ENCODE measurements at places on chromosomes 7 and 10. TPM values are rescaled to one million over a fixed set of nuclear protein-coding genes. Genes with fewer than 3 reads are reported as not detected.

Gene HHEX
- not detected for polyA plus RNA-seq

Gene IGF2BP3
- 18.9 TPM for polyA plus RNA-seq

Gene SMURF1
- polyA plus RNA-seq = 22.2 TPM

Gene EPHB6
- polyA plus RNA-seq = 3.0 TPM
